Fibroblast of skin of right biceps (primary cell): ENCODE measurements at places on chromosomes 12 and 14.
A peak's percentile ranks its signal among the peaks of the same experiment; 100 is the strongest.

GRCh38 chr12:51717326-51717925 lies 126.4 kb downstream of the SCN8A start:
- peak; percentile 28 for DNase-seq

DNA sequence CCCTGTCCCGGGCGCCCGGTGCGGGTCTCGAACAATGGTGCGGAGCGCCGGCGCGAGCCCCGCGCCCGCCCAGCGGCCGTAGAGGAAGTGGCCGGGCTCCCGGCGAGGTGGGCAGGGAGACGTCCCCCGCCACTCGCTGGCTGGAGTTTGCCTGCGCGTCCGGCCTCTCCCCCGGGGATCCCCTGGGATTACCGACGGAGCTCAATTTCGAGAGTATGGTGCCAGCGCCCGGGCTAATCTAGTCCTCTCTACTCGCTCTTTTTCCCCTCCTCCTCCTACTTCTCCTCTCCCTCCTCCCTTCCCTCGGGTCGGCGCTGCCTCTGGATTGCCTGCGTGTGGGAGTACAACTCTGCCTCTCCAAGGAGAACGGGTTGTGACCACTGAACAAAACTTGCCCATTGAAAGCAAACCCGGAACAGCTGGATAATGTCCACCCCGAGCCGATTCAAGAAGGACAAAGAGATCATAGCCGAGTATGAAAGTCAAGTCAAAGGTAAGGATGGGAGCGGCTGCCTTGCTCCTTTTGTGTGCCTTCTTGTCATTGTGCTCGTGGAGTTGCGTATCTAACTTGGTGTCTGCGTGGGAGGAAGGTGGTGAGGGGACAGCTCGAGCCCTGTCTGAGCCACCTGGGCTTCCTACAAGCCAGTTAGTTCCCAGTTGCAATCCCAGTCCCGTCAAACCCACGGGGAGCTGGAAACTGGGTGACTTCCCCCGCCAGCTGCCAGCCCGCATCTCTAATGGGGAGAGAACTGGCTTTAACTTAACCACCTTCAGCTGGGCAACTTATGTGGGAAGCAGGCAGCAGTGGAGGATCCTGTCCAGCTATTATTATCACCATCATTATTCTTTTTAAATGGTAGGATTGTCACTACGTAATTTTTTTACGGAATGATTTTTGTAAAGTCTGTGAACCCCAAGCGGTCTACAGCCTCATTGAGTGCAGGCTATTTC lies at the start of gene SRGAP1:
SRGAP1 (plus strand) TSS at position 310 of the 951 bp plus-strand sequence; CDS start at position 427, 117 bp downstream.
- DNase-seq = peak; percentile 78

DNA sequence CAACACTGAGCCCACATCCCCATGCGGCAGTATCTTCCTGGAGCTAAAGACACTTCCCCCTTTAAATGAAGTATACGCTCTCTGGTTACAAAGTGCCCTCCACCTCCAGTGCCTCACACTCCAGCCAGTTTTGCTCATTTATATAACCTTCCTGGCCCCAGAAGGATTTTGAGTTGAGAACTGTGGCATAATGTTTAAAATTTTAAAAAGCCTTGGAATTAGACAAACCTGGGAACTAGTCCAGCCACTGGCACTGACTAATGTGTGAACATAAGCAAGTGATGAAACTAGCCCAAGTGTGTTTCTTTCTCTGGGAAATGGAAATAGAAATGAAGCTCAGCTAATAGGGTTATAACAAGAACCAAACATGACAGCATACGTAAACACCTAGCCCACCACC lies 723.7 kb upstream of the USP15 start:
- no peak for DNase-seq

GRCh38 chr12:48512855-48513254 lies 12.6 kb upstream of the OR8S1 start:
- no peak for DNase-seq

DNA sequence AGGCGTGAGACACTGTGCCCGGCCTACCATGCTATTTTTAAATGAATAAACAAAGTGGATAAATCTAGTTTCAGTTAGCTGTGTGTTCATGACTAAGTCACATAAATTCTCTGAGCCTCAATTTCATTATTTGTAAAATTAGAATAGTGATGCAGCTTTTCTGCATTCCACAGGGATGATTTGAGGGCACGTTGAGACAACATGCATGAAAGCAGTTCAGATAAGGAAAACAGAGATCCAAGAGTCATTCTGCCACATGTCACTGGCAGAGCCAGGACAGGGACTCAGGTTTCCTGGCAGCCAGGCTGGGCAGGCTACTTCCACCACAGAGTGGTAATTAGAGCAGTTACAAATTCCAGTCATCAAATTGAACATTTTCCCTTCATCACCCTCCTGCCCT lies 2.9 kb upstream of the PPP4R4 start:
- peak; percentile 42 for DNase-seq

- no peak for DNase-seq
Observed at GRCh38 chr12:49568442-49569162, 660 bp upstream of the MCRS1 start.

- DNase-seq = no peak
Observed at GRCh38 chr12:105477873-105478272, 147.4 kb downstream of the C12orf75 start.

DNA sequence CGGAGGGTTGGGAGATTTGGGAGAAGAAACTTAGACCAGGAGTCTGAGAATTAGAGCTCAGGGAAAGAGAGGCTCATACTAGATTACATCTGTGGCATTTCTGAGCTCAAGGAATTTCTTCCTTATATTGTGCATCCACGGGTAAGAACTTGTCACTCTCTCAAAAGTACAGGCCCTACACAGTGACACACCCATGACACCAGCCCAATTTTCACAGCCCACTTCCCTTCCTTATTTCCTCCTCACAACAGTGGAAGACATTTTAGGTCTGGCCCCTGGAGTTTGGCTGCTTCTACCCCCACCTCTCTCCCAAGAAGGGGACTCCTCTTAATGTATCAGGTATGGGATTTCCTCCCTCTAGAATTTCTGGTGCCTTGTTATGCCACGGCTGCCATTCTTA lies 9.2 kb upstream of the ZNF385A start:
- no peak for DNase-seq

DNA sequence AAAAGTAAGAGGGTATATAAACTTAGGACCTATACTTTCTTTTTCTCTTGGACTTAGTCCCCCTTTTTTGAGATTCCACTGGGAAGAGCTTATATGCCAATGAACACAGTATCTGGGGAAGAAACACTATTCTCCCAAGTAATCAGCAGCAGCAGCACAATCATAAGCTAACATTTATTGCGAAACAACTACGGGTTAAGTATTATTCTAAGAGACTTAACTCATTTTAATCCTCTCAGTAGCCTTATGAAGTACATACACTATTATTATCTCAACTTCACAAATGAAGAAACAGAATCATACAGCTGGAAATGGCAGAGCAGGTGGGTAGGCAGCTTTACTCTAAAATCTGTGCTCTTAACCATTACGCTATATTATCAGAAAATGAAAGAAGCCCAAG lies 27.9 kb downstream of the BAZ2A start:
- DNase-seq = no peak

DNA sequence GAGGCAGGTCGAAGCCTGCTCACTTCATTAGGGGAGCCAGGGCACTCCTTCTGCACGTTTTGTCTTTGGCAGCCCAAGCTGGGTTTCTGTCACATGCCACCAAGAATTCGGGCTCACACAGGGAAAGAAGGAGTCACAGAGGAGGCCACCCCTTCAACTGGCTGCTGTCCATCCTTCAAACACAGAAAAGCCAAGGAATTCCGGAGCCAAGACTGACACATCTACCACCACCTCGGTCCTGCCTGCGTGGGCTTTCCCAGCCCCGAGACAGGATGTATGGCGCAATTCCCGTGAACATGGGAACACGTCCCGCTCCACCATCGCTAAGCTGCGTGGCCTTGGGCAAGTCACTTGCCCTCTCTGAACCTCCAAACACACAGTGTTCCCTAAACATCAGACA lies 70.4 kb downstream of the NCOR2 start:
- peak; percentile 74 for DNase-seq

- no peak for DNase-seq
Observed at GRCh38 chr14:43481864-43482263, 1025.2 kb downstream of the FSCB start.

DNA sequence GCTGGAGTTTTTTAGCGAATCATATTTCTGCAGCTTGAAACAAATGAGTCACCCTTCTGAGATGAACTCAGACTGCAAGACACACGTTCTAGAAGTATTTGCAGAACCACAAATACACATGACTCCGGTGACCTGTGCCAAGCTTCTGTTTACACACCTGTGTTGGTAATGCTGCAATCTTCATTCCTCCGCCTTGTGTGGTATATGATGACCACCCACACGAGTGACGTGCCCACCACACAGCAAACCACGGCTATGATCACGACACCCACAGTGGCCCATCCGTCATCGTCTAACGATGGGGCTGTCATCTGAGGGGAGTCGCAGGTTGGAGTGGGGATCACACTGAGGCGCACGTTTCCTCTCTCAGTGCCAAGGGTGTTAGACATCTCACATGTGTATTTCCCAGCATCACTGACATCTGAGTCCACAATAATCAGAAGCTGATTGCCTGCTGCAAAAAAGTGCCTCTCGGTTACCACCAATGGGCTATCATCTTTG lies 43.0 kb downstream of the LRIG3 start:
- DNase-seq = peak; percentile 98

- DNase-seq = no peak
Observed at GRCh38 chr14:96069421-96069820, 30.3 kb downstream of the C14orf132 start.

DNA sequence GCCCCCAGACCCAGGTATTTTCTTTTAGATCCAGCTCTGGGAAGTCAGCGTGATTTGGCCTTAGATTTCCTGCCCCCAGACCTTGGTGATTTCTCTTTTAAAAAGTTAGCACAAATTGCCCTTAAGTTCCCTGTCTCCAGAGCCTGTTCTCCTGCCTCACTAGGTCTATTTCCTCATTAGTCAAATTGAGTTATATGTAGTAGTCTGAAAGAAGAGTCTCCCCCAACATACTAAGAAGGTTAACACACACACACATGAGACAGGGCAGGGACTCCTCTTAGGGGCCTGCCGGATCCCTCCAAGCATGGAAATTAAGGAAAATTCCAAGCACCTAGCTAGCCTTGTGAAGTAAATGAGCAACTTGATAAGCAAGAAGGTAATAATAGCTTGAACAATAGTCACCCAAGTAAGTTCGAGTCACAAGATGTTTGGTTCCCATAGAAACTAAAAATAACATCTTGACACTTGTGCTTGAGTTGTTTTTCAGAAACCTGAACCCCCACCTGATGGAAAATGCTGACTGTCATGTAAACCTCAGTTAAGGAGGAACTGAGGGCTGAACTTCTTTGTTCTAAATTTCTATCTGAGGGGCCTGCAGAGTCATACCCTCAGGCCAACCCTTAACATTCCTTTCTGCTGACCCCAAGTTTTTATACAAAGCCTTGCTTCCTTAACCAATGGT lies 51.6 kb downstream of the CAND1 start:
- peak; percentile 8 for DNase-seq

- no peak for DNase-seq
Observed at GRCh38 chr12:82047446-82047845, 288.3 kb upstream of the PPFIA2 start.

- peak; percentile 63 for DNase-seq
Observed at GRCh38 chr14:105281371-105282097, 19.3 kb downstream of the BRF1 start.

GRCh38 chr14:61609884-61610283 lies 85.4 kb upstream of the HIF1A start:
- DNase-seq = peak; percentile 44

GRCh38 chr12:50249464-50250182 lies 33.7 kb downstream of the LIMA1 start:
- no peak for DNase-seq

DNA sequence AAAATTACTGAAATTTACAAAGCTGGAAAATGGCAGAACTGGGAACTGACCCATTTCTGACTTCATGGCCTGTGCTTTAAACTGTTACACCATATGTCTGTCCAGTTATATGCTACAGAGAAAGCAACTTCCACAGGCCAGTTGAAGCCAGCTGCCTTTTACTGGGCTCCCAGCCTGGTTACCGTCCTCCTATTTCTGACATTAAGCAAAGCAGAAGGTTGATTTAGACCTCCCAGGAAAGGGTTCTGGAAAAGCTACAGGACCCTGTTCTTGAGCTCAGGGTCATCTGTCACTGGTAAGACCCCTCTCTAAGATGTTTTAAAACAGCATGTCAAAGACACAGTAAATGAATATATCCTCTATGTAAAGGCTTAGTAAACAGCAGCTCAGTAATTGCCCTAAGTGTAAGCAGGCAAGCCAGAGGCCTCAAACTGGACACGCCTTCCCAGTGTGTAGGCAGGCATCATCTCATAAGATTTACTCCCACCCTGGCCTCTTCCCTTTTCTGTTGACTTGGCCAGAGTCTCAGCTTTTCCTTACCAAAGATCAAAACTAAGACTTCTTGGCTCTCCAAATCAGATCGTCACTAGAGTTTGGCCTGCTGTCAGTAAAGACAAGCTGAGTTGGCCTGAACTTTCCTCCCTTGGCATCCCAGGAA lies 55.4 kb upstream of the RNU6-8 start:
- DNase-seq = no peak

DNA sequence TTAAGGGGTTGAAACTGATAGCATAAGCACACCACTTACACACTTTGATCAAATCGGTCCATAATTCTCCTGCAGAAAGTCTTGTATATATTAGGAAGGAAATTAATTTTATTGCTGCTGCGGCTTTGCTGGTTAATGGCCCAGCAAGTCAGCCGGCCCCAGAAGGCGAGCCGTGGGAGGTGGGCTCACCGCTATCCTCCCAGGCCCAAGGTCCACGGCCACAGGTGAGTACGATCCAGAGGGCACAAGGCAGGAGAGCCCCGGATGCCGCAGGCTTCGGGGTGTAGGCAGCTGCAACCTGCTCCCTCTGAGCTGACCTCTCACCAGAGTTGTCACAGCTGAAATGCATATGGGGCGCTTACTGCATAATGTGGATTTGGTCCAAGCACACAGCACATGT lies 165.7 kb downstream of the TBX5 start:
- no peak for DNase-seq

GRCh38 chr12:125890366-125890905 lies 825.2 kb downstream of the AACS start:
- DNase-seq = no peak
